ENCODE measurements at places on chromosomes 6 and 20. TPM values are rescaled to one million over a fixed set of nuclear protein-coding genes. Genes with fewer than 3 reads are reported as not detected.

The DPPA5 gene
- not detected for total RNA-seq

The EEF1E1 gene
- total RNA-seq, result 76.8 TPM

GRCh38 chr6:92011681-92012245 lies 1407.6 kb downstream of the EPHA7 start:
- no peak for DNase-seq

DNA sequence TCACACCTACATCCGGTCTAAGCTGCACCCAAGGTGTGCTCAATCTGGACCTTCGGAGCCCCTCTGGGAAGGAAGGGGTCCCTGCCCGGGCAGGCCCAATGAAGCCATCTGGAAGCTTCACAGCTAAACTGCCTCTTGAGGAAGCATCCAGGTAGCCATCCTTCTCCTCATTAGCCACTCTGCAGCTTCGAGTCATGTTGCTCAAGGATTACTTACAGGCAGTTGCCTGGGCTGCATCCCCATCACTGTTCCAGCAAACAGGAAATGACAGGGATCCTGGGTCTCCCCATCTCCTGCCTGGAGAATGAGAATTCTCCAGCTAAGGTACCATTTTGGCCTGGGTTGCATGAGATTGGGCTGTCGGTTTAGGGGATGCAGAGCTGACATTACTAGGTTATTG lies 91.7 kb downstream of the ERMARD start:
- no peak for DNase-seq
